Mucosa of gallbladder (tissue), 1 donor: ENCODE measurements at places on chromosomes 5 and 9. TPM values are rescaled to one million over a fixed set of nuclear protein-coding genes. Genes with fewer than 3 reads are reported as not detected.
A peak's percentile ranks its signal among the peaks of the same experiment; 100 is the strongest.

Gene TXNDC8
- not detected for total RNA-seq

- no peak for DNase-seq
Measured at GRCh38 chr9:95715868-95716435, 159.5 kb upstream of the ERCC6L2 start.

GRCh38 chr5:83512061-83512745, 40.7 kb downstream of the VCAN start:
- DNase-seq: no peak

GRCh38 chr5:37833990-37834389, 5.9 kb downstream of the GDNF start:
- peak; percentile 40 for DNase-seq

DNA sequence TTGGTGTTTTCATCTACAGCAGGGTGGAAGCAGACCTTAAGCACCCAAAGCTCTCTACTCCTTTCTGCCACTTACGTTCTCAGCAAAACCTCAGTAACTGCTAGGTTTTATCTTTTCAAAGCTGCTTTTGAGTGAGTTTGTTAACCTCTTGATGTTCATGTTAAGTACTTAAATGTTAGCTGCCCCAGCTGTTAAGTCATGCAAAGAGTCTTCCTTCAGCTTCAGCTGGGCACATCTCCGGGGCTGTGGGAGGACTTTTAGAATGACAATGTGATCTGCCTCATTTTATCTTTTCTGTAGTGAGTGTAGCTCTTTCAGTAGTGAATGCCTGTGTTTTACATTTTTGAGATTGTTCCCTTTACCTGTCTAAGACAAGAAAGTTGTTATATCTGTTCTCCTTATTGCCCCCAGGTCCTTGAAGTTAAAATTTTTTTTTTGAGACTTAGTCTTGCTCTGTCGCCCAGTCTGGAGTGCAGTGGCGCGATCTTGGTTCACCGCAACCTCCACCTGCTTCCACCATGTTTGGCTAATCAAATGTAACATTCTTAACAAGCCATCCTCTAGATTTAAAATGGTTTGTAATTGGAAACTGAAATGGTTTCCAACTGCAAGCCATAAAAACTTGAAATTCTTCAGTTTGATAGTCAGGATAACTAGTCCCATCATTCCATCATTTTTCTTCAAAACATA, 19.6 kb downstream of the KDM4C start:
- DNase-seq: no peak
